Aorta (tissue), 5 donors: ENCODE measurements at places on chromosomes 16 and 17. TPM values are rescaled to one million over a fixed set of nuclear protein-coding genes. Genes with fewer than 3 reads are reported as not detected.

- DNase-seq: no peak
These were observed 155.1 kb downstream of the RBFOX1 start for GRCh38 chr16:7487574-7488323.

- no peak for DNase-seq
These were observed 174.6 kb downstream of the TOX3 start for GRCh38 chr16:52372313-52372712.

- no peak for DNase-seq
These were observed 272.8 kb downstream of the WWOX start for GRCh38 chr16:78372277-78372676.

- DNase-seq: no peak
These were observed 50.1 kb downstream of the BRIP1 start for GRCh38 chr17:61813211-61813610.

The DLX3 gene
- total RNA-seq: 1.3 TPM
